ENCODE measurements at places on chromosomes 6 and 20.

DNA sequence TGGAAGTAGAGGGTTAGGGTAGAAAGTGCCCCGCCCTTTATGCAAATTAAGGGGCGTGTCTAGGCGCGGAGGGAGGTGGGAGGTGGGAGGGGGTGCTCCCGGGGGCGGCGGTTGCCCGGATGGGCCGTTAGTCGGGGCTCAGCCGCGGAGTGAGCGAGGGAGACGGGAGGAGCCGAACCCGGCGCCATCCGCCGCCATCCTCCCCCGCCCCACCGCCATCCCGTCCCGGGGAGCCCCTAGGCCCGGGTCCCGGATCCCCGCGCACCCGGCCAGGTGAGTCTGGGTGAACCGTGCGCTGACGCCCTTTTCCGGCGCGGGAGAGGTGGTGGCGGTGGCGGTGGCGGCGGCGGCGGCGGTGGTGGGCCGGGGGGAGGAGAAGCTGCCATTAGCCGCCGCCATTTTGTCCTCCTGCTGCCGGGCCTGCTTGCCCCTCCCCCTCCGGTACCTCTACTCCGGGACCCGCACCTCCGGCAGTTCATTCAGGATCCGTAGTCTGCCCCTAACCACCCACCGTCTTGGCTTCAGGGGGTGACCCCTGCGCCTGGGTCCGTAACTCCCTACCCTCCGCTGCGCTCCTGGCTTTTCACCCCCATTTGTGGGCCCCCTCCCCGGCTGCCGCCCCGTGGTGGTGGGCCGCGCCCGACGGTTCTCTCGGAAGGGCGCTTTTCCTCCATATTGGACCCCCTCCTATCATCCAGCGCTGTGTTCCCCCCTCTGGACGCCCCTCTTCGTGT is at the start of gene PRRC2A:
PRRC2A (plus strand) TSS at position 130 of the 734 bp plus-strand sequence. CDS start 2,075 bp downstream, outside the sequence.
- peak within 1 kb of the TSS; percentile 97 for H3K27ac ChIP-seq
- H3K4me3 ChIP-seq, result peak within 1 kb of the TSS; percentile 95
- 0 out of 2 replicates have a peak, but pooled peaks cover 14% of the 10 kb centered on the region for H3K4me1 ChIP-seq
- peaks cover 27% of the 10 kb centered on the region for H3K36me3 ChIP-seq

GRCh38 chr20:36343641-36344040 is 37.5 kb downstream of the DLGAP4 start:
- no peaks in the 10 kb centered on the region for H3K4me1 ChIP-seq
- no peak overlapping the region for H3K27ac ChIP-seq

DNA sequence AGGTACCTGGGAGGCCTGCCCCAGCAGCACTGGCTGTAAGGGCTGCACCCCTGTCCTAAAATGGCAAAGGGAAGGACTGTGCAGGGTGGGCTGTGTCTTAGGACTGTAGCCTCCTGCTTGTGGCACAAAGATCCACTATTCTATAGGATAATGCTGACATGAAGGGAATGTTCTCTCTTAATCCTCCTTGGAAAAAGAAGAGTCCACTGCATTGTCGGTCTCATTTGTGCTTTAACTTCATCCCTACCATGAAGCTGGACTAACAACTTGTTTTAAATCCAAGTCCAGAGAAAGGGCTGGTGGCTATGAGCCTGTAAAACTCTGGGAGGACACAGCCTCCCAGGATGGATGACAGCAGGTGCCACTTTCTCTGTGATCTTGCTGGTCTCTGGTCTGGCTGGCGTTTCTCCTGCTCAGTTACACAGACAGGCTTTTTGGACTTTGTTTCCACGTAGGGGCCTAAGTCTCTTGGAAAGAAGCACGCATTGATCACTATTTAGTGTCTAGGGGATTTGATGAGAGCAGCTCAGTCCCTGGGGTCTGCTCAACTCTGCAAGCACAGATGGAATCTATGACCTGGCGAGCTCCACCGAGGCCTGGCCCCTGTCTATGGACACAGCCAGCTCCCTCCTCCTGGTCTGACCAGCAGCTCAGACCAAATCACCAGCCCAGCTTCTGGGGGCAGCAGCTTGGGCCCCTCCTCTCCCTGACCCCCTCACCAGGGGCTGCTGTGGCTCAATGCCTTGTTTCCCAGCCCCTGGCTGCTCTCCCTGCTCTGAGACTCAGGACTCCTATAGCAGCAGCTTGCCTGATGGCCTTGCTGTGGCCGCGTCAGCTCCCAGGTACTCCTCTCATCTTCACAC is 4.8 kb downstream of the CST3 start:
- H3K27me3 ChIP-seq, result no peaks in the 10 kb centered on the region
- DNase-seq, result no peak
- peaks cover 24% of the 10 kb centered on the region for H3K4me1 ChIP-seq
- H3K4me3 ChIP-seq, result no peak overlapping the region
- no peak overlapping the region for H3K27ac ChIP-seq
- H3K36me3 ChIP-seq, result no peaks in the 10 kb centered on the region

DNA sequence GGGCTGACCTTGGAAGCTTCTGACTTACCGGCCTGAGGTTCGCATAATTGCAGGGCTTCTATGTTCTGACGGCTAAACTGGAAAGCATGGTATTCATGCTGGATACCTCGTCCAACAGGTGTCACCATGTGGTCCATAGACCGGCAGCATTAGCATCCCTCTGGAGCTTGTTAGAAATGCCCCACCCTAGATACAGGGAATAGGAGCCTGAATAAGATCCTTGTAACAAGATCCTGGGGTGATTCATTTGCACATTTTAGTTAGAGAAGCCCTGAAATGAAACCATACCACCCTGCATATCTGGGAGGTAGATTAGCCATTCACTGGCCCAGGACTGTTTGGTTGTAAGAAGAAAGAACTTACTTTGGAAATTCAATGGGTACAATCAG is 77.7 kb downstream of the TMEM170B start:
- H3K4me1 ChIP-seq, result peaks cover 39% of the 10 kb centered on the region
- peak overlapping the region; percentile 89 for H3K27ac ChIP-seq
- H3K36me3 ChIP-seq, result no peaks in the 10 kb centered on the region
- peak; percentile 71 for DNase-seq
- no peak overlapping the region for H3K4me3 ChIP-seq

DNA sequence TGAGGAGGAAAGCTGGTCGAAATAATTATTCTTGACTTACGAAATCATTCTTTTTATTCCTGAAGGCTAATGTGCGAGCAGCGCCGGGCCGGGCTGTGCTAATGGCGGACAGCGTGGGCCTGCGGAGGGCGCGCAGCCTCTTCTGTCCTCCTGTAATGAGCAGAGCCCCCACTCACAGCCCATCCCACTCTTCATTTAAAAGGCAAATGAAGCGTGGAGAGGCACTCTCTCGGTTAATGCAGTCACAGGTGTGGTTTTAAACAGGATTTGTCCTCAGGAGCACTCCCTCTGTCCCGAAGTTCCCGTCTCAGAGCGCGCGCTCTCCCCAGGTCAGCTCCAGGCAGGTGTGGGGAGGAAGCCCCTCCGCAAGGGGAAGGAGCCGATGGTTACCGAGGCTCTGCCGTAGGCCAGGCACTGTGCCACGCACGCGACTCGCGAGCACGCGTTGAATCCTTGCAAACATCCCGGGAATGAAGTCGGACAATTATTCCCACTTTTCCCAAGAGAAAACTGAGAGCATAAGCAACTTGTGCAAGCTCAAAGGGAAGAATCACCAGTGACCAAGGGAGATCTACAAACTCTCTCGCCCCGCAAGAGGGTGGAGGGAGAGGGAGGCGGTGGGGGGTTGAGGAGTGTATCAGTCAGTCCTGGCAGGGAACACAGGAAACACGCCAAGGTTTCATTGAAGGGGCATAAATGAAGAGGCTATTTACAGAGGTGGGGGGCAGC is 35.5 kb upstream of the ZFAND3 start:
- H3K27me3 ChIP-seq, result no peaks in the 10 kb centered on the region
- H3K4me1 ChIP-seq, result peaks cover 18% of the 10 kb centered on the region
- peak overlapping the region; percentile 64 for H3K4me3 ChIP-seq
- peak; percentile 75 for DNase-seq
- H3K27ac ChIP-seq, result peak overlapping the region; percentile 36

DNA sequence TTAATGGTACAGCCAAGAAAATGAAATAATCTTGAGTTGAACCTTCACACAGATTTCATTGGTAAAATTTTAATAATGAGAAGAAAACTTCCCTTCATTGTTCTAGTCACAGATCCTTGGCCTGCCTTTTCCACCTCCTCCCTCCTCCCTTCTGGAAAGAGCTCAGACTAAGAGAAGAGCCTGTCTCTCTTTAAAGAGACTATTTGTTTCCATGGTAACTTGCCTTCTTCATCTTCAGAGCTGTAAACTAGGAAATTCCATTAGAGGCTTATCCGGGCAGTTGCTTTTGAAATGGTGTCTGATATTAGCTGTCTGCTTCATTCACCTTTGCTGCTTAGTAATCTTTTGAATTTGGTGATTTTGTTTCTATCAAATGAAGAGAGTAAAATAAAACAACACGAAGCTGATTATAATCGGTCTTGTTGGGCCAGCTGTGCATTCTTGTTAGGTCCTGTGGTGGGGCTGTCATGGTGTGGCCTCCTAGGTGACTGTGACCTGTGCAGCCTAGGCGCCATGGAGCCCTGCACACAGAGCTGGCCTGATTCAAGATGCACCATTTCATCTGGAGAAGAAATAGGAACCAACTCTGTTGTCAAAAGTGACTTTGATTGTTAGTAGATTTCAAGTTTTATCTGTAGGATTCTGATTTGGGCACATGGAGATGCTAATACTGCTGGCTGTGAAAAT is 96.7 kb downstream of the MAP3K7 start:
- H3K27me3 ChIP-seq, result peaks cover 9% of the 10 kb centered on the region
- H3K4me1 ChIP-seq, result no peaks in the 10 kb centered on the region
- H3K27ac ChIP-seq, result no peak overlapping the region
- no peak overlapping the region for H3K4me3 ChIP-seq
